ENCODE measurements at places on chromosomes 2 and 18. TPM values are rescaled to one million over a fixed set of nuclear protein-coding genes. Genes with fewer than 3 reads are reported as not detected.

DNA sequence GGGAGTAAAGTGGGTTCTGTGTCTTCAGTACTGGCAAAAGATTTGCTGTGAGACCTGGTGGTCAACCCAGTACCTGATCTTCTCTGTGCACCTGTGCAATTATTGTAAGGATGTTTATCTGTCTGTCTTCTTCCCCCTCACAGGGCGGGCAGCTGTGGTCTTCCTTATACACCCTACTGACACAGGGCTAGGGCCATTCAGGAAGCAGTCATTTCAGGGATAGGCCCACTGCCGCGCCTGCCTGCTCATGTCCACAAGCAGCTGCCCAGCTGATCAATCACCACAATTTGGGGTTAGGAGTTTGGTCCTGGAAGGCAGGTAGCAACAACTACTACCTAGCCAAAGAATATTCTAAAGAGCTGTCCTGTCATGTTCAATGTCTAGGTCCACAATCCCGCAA lies 1.2 kb upstream of the CNNM4 start:
- DNase-seq, result no peak

Gene RNU2-63P
- 6.6 TPM for total RNA-seq

Gene SP140
- 14.1 TPM for total RNA-seq

GRCh38 chr2:81675641-81676040 lies 1371.1 kb upstream of the LRRTM1 start:
- DNase-seq, result no peak

DNA sequence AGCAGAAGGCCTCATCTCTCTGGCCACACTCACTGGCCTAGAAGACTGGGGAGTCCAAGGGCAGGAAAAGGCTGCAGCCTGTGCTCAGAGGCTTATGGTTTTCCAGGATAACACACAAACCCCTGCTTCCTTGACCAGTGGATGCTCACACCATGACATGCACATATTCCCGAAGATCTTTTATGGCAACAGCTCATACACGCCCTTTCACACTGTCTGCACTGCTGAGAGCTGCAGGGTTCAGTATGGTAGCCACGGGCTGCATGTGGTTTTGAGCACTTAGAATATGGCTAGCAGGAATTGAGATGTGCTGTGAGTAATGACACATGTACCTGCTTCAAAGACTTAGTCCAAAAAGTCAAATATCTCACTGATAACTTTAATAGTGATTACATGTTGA lies 95.8 kb downstream of the VSNL1 start:
- no peak for DNase-seq

DNA sequence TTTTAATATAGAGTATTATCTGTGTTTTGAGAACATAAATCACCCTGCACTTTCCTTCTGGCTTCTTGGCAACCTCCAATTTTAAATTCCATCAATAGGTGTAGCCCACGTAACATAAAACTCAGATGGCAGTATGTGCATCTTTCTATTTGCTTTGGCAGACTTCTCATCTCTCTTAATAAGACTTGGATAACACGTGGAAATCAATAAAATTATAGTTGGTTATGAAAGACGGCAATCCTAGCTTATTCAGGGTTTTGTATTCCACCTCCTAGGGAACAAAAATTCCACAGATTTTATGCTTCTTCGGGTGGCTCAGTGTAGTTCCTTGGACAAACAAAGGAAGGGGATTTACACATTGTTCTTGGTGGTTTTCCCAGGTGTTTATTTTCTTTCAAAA lies 299.3 kb downstream of the RND3 start:
- peak; percentile 39 for DNase-seq

DNA sequence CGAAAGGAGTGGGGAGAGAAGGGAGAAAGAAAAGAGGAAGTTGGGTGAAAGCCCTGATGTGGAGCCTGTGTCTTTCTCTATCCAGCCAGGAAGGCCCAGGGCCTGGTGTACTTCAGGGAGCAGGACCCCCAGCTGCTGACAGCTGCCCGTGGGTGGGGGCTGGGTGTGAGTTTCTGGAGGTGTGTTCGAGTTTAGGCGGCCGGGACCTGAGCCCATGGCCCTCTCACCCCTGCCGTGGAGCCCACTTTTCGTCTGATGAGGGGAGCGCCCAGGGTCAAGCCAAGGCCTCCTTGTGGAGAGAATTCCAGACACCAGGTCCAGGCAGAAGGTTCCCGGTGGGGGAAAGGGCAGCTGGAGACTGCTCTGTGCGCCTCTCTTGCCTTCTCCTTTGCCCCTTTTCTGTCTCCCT lies 2.2 kb downstream of the SIX3 start:
- DNase-seq, result no peak

GRCh38 chr18:65202091-65202490 lies 548.7 kb upstream of the CDH7 start:
- no peak for DNase-seq

Gene ONECUT2
- 6.2 TPM for total RNA-seq

DNA sequence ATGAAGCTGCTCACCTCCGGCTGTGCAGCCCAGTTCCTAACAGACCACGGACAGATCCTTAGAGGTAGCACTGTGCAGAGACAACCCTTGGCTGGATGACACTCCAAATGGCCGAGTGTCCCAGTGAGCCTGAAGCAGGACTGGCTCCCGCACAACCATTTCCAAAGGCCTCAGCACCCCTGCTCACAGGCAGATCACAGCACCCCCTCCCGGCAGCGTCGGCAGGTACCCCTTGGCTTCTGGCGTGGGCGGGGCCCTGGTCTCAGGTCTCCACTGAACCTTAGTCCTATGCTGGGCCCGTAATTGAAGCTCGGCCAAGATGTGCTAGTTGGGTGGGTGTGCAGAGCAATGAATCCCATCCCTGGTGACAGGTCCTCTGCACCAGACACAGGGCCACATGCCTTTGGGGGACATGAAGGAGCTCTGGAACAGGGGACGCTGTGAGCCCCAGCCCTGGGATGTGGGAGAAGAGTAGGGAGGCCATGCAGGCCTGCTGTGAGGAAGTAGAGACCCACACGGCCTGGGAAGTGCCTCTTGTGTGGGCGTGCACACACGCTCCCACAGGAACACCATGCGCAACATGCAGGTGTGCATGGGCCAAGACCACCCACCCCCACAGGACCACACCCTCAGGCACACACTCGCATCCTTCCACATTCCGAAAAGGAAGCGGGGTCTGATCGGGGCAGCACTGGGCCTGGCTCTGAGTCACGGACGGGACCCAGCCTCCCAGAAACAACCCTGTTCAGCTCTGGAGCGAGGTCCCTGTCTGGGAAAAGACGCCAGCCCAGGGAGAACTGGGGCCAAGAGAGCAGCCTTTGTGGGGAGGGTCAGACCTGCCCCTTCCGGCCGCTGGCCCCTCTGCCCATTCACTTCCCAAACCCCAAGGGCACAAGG lies 2.8 kb downstream of the DUSP2 start:
- no peak for DNase-seq

DNA sequence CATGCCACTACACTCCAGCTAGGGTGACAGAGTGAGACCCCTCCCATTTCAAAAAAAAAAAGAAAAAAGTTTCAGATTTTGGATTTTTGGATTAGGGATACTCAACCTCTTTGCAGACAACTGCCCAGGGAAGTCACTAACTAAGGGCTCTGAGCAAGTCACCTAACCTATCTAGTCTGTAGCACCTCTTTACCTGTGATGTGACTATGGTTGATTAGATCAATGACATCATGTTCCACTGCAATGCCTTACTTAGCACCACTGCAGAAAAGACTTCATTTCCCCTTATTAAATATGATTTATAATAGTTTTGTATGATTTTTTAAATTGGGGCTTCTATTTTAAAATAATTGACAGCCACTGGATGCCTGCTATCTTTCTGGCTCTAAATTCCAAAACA lies 41.2 kb downstream of the CUL3 start:
- no peak for DNase-seq

- DNase-seq, result no peak
Observed at GRCh38 chr2:40113997-40114396, 334.9 kb upstream of the THUMPD2 start.

DNA sequence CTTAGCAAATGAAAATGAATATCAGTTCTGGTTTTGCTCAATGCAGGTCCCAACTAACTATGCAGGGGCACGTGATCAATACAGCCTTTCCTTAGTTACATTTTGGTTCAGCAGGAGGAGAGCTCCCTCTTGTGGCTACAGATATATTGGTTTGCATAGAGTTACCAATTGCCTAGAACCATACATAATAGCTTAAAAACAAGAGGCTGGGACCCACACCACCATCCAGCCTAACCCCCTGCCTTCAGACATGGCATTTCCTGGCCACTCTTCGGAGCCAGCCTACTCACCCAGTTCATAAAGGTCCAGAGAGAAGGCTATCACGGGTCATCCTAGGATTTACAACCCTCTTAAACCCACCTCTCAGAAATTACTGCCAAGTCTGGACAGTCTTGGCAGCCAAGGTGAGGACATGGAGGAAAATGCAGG lies 10.5 kb downstream of the CCDC93 start:
- DNase-seq, result peak; percentile 60

Gene PRSS56
- not detected for total RNA-seq

DNA sequence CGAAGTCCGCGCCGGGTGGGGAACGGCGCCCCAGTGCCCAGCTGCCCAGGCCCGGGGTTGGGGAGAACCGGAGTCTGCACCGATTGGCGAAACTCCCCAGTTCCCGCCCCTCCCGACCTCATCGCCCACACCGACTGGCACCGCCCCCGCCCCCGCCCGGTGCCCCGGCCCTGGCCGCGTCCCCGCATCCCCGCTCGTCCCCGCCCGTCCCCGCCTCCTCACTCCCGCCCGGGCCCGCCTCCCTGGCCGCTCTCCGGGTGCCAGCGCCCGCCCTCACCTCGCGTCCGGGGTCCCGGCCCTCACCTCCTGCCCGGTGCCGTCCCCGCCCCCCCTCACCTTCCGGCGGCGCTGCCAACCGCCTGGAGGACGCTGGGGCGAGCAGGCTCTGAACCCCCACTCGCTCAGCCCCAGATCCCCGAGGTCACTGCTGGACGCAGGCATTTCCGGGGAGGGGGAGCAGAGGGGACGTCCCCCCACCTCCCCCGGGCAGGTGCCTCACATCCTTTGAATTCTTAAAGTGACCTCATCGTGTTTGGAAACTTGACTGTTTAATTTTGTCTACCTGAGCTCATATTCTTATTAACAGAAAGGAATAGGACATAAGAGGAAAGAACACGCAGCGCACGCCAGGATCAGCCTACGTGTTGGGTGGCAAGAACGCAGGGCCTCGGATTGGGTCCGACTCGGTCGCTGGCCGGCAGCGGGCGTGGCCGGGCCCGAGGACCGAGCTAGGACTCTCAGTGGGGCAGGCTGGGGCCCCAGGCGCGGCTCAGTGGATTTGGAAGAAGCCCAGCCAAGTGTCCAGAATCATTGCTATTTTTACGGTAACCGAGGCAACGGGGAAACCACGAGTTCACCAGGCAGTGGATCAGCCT lies at the start of gene FAM110C:
FAM110C (minus strand) TSS at position 35 of the 875 bp plus-strand sequence. CDS start 120 bp downstream, outside the sequence.
- peak; percentile 4 for DNase-seq

DNA sequence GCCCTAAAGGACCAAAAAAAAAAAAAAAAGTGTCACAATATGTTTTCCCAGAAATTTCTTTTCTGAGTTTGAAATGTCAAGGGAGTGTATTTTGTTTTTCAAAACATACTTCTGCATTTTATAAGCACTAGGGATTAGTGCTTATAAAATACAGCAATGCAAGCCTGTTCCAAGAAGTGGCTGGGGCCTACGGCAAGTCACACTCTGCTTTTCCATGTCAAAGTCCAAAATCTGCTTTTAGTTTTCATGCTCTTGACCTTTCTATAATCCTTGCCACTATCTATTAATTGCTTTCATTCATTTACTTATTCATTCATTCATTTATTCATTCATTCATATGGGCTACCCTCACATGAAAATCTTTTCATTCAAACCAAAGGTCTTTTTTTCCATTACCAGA lies 100.1 kb upstream of the UXS1 start:
- no peak for DNase-seq

Gene LHCGR
- total RNA-seq, result not detected

Gene HRH4
- total RNA-seq, result 0.17 TPM

Gene PTMA
- total RNA-seq, result 469 TPM

Data from astrocyte (in vitro differentiated cells and primary cell).